Suprapubic skin (tissue), 4 donors: ENCODE measurements at places on chromosomes 3 and 15. TPM values are rescaled to one million over a fixed set of nuclear protein-coding genes. Genes with fewer than 3 reads are reported as not detected.
A peak's percentile ranks its signal among the peaks of the same experiment; 100 is the strongest.

MEX3B gene
- total RNA-seq, result 1.6 TPM

REC114 gene
- not detected for total RNA-seq

- peak overlapping the region; percentile 27 for H3K27ac ChIP-seq
- peak overlapping the region; percentile 39 for H3K4me3 ChIP-seq
- H3K27me3 ChIP-seq, result no peaks in the 10 kb centered on the region
- peaks cover 10% of the 10 kb centered on the region for H3K4me1 ChIP-seq
These were observed 68.7 kb downstream of the SLTM start for GRCh38 chr15:58864602-58865424.

GRCh38 chr3:191070201-191070600, 128.8 kb upstream of the OSTN start:
- no peaks in the 10 kb centered on the region for H3K36me3 ChIP-seq
- H3K27ac ChIP-seq, result no peak overlapping the region
- no peak overlapping the region for H3K4me3 ChIP-seq

DNA sequence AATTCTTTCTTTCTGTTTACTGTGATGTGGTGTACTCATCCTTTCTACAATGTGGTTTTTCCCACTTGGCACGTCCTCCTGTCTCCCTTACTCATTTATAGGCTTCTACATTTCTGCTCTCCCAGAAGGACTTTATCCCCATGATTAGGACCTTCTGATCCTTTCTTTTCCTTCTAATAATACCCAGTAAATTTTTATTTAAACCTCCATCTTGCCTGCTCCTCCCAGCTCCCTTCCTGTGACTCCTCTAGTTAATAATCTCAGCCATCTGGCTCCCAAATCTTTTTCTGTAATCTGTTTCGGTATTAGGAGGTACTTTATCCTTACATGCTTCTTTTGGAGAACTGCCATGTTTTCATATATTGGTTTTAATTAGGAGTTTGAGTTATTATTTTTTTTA, 11.2 kb upstream of the P2RY1 start:
- no peak overlapping the region for H3K4me3 ChIP-seq
- H3K27ac ChIP-seq, result no peak overlapping the region
- H3K4me1 ChIP-seq, result peaks cover 5% of the 10 kb centered on the region
- peaks cover 3% of the 10 kb centered on the region for H3K27me3 ChIP-seq

- no peaks in the 10 kb centered on the region for H3K36me3 ChIP-seq
- H3K4me1 ChIP-seq, result no peaks in the 10 kb centered on the region
- H3K27ac ChIP-seq, result no peak overlapping the region
- peaks cover 7% of the 10 kb centered on the region for H3K27me3 ChIP-seq
- no peak for DNase-seq
These were observed 126.2 kb upstream of the C2CD4B start for GRCh38 chr15:62291262-62291661.

DNA sequence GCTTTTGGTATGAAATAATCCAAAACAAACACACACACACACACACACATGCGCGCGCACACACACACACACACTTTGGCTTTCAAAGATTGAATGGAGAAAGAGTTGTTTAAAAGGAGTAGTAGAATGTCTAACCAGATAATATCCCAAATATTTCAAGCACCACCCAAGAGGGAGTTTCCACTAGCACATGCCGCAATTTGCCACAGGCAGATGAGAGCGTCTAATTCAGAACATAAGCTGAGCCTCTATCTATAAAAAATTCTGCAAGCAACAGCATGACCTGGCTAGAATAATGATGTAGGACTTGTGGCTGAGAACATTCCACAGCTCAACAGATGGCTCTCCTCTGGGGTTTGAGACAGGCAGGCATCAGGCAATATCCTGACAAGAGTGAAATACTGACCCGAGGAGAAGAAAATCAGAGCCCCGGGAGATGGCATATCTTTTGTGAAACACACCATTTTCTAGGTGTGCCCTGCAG, 302.5 kb upstream of the GADL1 start:
- H3K27me3 ChIP-seq, result no peaks in the 10 kb centered on the region
- no peak overlapping the region for H3K4me3 ChIP-seq
- no peak for DNase-seq
- peaks cover 20% of the 10 kb centered on the region for H3K4me1 ChIP-seq
- no peaks in the 10 kb centered on the region for H3K36me3 ChIP-seq

GRCh38 chr3:87272718-87273341, 3.6 kb downstream of the POU1F1 start:
- no peaks in the 10 kb centered on the region for H3K4me1 ChIP-seq
- no peak for DNase-seq
- no peak overlapping the region for H3K4me3 ChIP-seq
- H3K27me3 ChIP-seq, result no peaks in the 10 kb centered on the region

- H3K4me3 ChIP-seq, result no peak overlapping the region
- peaks cover 21% of the 10 kb centered on the region for H3K4me1 ChIP-seq
- no peak overlapping the region for H3K27ac ChIP-seq
- no peaks in the 10 kb centered on the region for H3K27me3 ChIP-seq
- no peaks in the 10 kb centered on the region for H3K36me3 ChIP-seq
These were observed 54.6 kb upstream of the C3orf49 start for GRCh38 chr3:63764511-63764910.

DNA sequence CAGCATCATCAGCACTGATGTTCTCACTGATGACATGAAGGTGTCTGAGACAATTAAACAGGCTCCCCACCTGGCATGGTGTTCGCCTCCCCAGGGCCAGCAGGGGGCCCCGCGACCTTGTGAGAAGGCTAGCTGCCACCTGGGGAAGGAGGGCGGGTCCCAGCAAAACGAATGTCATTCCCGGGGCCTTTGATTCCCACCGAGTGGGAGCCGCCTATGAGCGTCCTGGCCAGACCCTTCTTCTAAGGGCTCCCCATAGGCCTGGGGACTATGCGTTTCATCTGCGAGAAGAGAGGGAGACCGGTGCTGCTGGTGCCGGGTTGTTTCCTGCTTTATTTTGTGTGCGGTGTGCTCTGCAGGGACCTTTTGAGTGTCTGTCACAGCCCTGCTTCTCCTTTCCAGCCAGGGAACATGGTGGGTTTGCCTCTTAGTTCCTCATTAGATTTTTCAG, 20.5 kb upstream of the MINDY4B start:
- no peak for DNase-seq
- H3K4me3 ChIP-seq, result peak overlapping the region; percentile 12
- no peak overlapping the region for H3K27ac ChIP-seq
- H3K27me3 ChIP-seq, result no peaks in the 10 kb centered on the region
- H3K4me1 ChIP-seq, result peaks cover 3% of the 10 kb centered on the region

- no peaks in the 10 kb centered on the region for H3K4me1 ChIP-seq
- no peak overlapping the region for H3K4me3 ChIP-seq
- no peaks in the 10 kb centered on the region for H3K27me3 ChIP-seq
- no peak for DNase-seq
- no peak overlapping the region for H3K27ac ChIP-seq
- no peaks in the 10 kb centered on the region for H3K36me3 ChIP-seq
These were observed 78.0 kb upstream of the CCDC80 start for GRCh38 chr3:112718967-112719366.

HRG gene
- 0.30 TPM for total RNA-seq

DNA sequence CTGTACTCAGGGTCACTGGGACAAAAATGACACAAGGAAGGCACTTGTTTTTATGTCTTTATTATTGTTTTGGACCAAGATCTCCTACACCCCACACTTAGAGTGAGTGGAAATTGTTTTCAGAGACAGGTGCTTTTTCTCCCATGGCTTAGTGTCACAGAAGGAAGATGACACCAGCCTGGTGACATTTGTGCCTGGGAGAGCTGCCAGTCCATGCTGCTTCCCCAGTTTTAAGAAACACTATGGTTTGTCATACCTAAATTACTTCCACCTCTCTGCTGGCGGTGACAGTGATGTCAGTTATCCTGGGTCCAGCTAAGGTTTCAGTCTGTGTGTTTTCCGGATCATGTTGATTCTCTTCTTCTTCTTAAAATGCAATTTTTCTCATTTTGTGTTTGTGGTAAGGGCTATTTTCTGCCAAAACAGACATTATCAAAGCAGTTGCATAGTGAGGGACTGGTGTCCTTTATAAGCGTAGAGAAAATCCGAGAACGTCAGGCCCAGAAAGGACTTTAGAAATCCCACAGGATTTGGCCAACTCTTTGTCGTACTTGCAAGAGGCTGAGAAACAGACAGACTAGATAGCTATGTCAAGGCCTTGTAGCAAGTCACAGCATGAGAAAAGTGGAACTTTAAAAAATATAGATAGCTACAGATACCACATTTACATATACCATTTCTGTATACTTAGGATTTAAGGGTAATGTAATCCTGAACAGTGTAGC, 149.5 kb downstream of the TP63 start:
- H3K27ac ChIP-seq, result peak overlapping the region; percentile 20
- H3K27me3 ChIP-seq, result no peaks in the 10 kb centered on the region
- H3K36me3 ChIP-seq, result no peaks in the 10 kb centered on the region

DNA sequence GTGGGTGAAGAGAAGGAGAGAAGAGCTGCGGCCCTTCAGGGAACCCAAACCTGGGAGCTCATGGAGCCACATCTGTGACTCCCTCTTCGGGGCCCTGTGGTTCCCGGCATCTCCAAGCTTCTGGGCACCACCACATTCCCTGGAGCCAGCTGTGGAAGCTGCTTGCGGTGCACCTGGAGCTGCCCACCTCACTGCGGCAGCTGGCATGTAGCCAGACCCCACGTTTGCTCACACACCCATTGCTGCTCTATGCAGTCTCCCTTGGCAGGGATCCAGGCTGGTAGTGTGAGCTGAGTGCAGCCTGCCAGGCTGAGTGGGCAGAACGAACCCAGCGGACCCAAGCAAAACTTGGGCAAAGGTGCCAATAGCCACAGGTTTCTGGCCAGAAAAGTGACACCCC, 16.8 kb upstream of the PLA2G4E start:
- H3K27ac ChIP-seq, result no peak overlapping the region
- H3K4me3 ChIP-seq, result no peak overlapping the region
- no peaks in the 10 kb centered on the region for H3K36me3 ChIP-seq
- H3K4me1 ChIP-seq, result peaks cover 30% of the 10 kb centered on the region
- DNase-seq, result peak; percentile 73
- no peaks in the 10 kb centered on the region for H3K27me3 ChIP-seq

- H3K4me3 ChIP-seq, result no peak overlapping the region
- H3K36me3 ChIP-seq, result no peaks in the 10 kb centered on the region
- no peak for DNase-seq
- H3K27ac ChIP-seq, result no peak overlapping the region
These were observed 91.7 kb downstream of the APBA2 start for GRCh38 chr15:28977377-28978010.

DNA sequence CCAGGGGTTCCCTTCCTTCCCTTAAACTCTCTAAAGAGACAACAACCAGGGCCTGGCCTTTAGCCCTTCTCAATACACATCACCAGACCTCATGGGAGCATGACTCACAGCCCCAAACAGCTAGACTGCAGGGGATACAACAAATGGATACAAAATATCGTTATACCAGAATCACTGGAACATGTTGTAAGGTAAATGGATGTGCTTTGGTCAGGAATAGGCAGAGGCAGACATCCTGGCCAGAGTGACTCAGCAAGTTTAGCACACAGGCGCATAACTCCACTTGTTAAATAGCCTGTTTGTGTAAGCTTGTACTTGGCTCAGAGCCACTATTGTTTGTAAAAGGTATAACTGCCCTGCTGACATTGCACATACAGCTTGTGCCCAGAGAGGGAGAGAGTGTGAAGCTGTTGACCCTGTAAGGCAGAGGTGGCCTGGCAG, 18.3 kb downstream of the TMED3 start:
- no peak for DNase-seq
- peaks cover 13% of the 10 kb centered on the region for H3K4me1 ChIP-seq
- H3K27ac ChIP-seq, result no peak overlapping the region
- no peak overlapping the region for H3K4me3 ChIP-seq
- H3K36me3 ChIP-seq, result peaks cover 5% of the 10 kb centered on the region

MAGI1 gene
- total RNA-seq, result 37.9 TPM

MINDY4B gene
- total RNA-seq, result not detected

TRPC1 gene
- 3.3 TPM for total RNA-seq

GRCh38 chr3:98008855-98009254, 26.3 kb downstream of the GABRR3 start:
- no peaks in the 10 kb centered on the region for H3K27me3 ChIP-seq
- H3K36me3 ChIP-seq, result no peaks in the 10 kb centered on the region
- H3K4me1 ChIP-seq, result peaks cover 14% of the 10 kb centered on the region
- no peak overlapping the region for H3K27ac ChIP-seq
- H3K4me3 ChIP-seq, result no peak overlapping the region

GRCh38 chr15:67543348-67543718, 830 bp downstream of the MAP2K5 start:
- H3K4me3 ChIP-seq, result peak overlapping the region; percentile 91
- H3K27me3 ChIP-seq, result no peaks in the 10 kb centered on the region
- DNase-seq, result peak; percentile 64
- peak overlapping the region; percentile 90 for H3K27ac ChIP-seq
- H3K36me3 ChIP-seq, result peaks cover 8% of the 10 kb centered on the region

GRCh38 chr15:84035399-84035766, 200.2 kb upstream of the GOLGA6L4 start:
- no peaks in the 10 kb centered on the region for H3K36me3 ChIP-seq
- H3K27me3 ChIP-seq, result no peaks in the 10 kb centered on the region
- no peak overlapping the region for H3K4me3 ChIP-seq
- H3K27ac ChIP-seq, result no peak overlapping the region
- DNase-seq, result no peak

PLSCR2 gene
- total RNA-seq, result not detected

DNA sequence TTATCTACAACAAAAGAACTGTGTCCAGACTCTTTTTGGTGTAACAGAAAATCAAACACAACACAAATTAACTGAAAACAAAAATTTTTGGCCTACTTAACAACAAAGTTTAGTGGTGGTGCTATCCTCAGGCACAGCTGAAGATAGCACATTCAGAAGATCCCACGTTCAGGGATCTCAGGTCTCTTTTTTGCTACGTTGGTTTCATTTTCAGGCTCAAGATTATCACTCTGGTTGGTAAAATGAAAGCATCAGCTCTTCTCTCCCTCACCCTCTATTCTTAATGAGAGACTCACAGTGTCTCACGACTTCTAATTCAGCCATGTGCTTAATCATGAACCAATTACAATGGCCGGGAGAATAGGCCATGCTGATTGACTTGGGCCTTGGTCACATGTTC, 146.9 kb upstream of the PTPRG start:
- no peaks in the 10 kb centered on the region for H3K36me3 ChIP-seq
- H3K4me1 ChIP-seq, result no peaks in the 10 kb centered on the region
- DNase-seq, result no peak
- H3K27me3 ChIP-seq, result no peaks in the 10 kb centered on the region
- no peak overlapping the region for H3K4me3 ChIP-seq

DNA sequence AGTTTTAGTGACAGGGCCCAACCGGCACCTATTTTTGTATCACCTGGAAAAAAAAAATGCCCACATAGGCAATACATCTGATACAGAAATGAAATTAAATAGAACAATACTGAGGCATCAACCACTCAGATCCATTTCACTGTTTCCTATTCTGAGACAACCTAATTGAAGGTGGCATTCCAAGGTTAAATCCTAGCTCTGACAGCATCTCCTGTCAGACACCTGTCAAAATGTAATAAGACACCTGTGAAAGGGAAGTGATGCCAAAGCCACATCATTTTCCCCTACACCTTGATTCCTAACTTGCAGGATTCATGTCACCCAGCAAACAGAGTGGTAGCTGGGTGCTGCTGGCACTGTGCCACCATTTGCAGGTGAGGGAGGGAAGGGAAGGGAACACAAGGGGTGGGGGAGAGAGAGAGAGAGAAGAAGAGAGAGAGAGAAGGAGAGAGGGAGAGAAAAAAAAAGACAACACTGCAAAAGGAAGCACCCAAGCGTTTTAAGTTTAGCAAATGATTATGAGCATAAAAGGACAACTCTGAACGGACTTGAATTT, 1044.6 kb upstream of the CFAP20DC start:
- H3K27me3 ChIP-seq, result no peaks in the 10 kb centered on the region
- no peaks in the 10 kb centered on the region for H3K36me3 ChIP-seq
- H3K4me1 ChIP-seq, result no peaks in the 10 kb centered on the region
- H3K27ac ChIP-seq, result no peak overlapping the region
- no peak for DNase-seq
